ENCODE measurements at places on chromosomes 11 and 22.

DNA sequence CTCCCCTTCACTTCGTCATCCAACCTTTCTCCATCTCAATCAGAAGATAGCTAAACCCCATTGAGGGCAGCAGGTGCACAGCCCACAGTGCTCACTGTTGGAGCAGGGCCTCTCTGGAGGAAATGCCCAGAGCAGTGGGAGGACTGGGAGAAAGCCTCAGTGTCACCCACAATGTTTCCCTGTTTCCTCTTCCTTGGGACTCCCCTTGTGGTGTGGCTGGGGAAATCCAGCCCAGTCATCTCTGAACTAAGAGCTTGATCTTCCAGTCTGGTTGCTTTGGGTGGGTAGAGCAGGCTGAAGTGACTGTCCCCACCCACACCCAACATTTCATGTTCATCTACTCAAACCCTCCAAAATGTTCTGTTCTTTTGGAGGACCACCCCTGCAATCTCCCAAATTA lies 29.8 kb upstream of the EED start:
- no peak for DNase-seq

DNA sequence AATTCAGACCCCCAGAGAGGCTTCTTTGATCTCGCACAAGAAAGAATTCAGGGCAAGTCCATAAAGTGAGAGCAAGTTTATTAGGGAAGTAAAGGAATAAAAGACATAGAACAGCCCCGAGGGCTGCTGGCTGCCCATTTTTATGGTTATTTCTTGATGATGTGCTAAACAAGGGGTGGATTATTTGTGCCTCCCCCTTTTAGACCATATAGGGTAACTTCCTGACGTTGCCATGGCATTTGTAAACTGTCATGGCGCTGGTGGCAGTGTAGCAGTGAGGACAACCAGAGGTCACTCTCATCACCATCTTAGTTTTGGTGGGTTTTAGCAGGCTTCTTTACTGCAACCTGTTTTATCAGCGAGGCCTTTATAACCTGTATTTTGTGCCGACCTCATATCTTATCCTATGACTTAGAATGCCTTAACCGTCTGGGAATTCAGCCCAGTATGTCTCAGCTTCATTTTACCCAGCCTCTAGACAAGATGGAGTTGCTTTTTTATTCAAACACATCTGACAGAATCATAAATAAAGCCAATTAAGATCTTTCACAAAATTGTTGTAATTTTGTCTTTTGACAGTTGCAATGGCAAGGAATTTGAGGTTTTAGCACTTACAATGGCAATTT lies 7.6 kb downstream of the DDIAS start:
- no peak for DNase-seq

GRCh38 chr22:40024201-40025061 lies 29.7 kb downstream of the FAM83F start:
- peak; percentile 42 for DNase-seq

DNA sequence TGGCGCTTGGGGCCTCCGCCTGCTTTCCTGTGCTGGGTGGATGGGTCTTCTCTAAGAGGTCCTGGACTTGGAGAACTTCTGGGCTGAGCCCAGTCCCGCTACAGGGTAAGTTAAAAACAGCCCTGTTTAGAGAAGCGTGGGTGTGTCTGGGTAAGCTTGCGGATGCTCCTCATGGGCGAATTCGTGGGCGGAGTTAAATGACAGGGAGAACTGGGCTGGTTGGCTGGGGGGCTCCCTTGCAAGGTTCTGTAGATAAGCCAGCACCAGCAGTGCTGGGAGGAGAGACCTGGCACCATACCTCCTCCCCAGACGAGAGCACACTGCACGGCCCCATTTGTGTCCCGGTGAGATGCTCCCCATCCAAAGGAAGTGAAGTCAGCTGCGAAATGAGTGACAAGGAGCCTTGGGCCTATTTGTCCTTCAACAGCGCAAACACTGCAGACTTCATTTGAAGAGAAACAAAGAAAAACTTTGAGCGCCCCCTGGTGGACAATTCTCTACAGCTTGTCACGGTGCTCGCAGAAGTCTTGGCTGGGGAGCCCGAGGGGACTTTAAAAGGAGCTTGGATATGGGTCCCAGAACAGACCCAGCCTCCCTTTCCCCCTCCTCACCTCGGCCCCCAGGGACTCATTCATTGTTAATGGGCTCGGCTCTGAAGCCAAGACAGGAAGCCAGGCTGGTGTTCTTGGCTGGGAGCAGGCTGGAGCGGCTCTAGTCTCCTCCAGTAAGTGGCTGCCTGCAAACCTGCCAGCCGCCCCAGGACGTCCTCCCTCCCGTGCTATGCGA lies 39.5 kb downstream of the TP53I11 start:
- peak; percentile 50 for DNase-seq

DNA sequence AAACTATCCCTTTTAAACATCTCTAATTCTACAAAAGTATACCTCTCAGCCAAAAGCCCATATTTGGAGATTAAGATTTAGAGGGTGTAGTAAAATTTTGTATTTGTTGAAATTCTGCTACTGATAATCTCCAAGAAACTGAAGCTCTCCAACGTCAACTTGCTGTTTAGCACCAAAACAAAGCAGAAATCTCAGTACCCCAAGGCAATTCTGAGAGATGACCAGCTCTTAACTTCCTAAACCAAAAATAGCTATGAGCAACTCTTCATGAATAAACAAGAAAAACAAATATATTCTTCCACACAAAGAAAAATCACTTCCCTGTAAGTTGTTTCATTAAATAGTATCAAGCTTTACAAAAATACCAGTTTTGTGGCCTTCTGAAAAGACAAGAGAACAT lies 13.3 kb downstream of the RRAS2 start:
- no peak for DNase-seq

- DNase-seq, result no peak
Measured at GRCh38 chr22:50236731-50237409, 8.0 kb downstream of the TUBGCP6 start.

- DNase-seq, result no peak
Measured at GRCh38 chr11:17898782-17899181, 114.1 kb downstream of the SERGEF start.

GRCh38 chr22:37260901-37261336 lies 16.9 kb upstream of the RAC2 start:
- no peak for DNase-seq

GRCh38 chr22:49170053-49170452 lies 657.6 kb downstream of the BRD1 start:
- no peak for DNase-seq

- no peak for DNase-seq
Measured at GRCh38 chr11:126483621-126484195, 128.2 kb downstream of the ST3GAL4 start.

GRCh38 chr22:44409211-44409973 lies 88.6 kb downstream of the RTL6 start:
- DNase-seq, result no peak

DNA sequence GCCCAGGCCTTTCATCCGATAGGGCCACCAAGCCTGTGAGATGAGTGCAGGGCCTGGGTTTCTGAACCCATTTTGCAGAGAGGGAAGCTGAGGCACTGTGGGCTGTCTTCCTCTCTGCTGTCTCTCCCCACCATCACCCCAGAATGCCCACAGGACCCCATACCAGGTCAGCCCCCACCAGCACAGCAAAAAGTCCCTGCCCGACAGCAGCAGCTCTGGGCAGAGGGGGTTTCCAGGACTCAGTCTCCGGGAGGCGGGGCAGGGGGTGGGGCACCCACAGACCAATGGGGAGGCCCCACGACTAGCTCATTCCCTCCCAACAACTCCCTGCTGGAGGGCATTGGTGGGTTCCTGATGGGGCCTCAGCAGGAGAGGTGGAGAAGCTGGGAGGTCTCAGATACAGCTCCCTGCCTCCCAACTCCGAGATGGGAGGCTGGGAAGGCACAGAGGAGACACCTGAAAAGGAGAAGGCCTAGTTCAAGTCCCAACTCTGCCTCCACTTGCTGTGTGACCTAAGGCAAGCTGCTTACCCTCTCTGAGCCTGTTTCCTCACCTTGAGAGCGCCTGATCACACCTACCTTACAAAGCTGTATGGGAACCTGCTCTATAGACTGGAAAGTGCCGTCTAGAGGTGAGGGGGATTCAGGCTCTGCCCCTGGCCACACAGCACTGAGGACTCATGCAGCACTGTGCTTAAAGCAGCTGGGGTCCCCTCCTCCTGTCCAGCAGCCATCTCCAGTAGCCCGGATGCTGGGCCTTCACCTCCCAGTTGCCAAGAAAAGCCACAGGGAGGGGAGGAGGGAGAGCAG lies 3.5 kb downstream of the CBX7 start:
- no peak for DNase-seq

- DNase-seq, result no peak
Measured at GRCh38 chr22:47294222-47294532, 531.7 kb downstream of the TBC1D22A start.

DNA sequence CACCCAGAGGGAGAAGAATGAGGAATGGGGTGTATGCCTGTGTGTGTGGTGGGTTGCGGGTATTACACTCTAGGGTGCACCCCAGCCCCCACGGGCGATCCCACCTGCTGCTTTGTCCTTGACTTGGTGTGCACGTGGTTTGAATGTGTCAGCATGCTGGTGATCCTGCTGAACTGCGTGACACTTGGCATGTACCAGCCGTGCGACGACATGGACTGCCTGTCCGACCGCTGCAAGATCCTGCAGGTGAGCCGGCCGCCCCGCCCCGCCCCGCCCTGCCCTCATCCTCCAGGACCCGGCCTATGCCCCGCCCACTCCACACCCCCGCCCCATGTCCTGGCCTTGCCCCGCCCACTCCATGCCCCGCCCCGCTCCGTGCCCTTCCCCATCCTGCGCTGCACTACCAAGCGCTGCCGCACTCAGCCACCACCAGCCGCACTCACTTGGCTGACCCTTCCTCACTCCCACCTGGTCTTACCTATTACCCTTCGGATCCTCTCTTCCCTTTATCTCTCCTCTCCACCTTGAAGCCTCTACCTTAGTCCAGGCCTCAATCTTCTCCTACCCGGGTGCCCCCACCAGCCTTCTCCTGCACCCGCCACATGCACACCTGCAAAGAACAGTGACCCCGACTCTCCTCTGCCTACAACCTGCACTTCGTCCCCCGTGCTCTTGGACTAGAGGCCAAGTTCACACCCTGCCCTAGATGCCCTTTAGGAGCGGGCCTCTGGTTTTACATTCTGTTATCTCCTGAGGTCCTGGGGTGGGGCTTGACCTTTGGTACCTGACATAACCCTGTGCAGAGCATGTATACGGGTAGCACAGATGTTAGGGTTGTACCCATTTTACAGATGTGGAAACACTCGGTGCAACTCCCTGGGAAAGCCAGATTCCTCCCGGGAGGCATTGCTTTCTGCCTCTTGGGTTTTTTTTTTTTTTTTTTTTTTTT lies 27.7 kb downstream of the CACNA1I start:
- DNase-seq, result no peak

- DNase-seq, result no peak
Measured at GRCh38 chr22:40410731-40411505, 40.5 kb downstream of the SGSM3 start.

DNA sequence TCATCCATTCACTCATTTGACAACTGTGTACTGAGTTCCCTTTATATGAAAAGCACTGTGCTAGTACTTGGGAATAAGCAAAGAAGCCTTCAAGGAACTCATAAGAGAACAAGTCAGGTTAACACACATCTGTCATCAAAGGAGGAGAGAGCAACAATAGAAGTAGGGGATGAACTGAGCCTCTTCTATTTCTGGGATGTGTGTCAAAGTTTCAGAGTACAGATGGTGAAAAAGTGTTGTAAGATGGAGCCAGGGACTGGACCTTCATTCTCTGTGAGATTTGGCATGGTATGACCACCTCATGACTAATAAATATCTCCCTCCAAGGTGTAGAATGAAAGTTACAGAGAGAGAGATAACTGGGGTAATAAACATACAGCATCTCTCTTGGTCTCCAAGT lies 349.8 kb upstream of the PLET1 start:
- no peak for DNase-seq

Measured in hypothalamus (tissue), 51 donors.